ENCODE measurements at places on chromosomes 12 and 14. TPM values are rescaled to one million over a fixed set of nuclear protein-coding genes. Genes with fewer than 3 reads are reported as not detected.

The EIF2B2 gene
- total RNA-seq: 57.9 TPM

DNA sequence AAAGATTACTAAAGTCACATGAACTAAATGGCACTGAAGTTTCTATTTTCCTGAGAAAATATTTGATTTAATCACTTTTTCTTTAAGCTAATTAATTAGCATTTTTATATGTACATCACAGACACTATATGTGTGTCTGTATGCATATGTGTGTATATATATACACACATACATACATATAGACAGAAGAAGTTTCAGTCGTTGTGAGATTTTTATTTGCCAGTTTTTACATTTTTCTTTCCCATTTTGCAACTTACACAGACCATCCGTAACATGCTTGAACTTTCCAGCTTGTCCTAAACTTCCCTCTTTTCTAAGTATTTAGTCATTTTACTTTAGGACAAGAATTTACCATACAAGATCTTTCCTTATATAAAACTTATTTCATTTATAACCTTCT is 299.1 kb downstream of the IPO8 start:
- DNase-seq: no peak

The PTHLH gene
- 5.4 TPM for total RNA-seq

DNA sequence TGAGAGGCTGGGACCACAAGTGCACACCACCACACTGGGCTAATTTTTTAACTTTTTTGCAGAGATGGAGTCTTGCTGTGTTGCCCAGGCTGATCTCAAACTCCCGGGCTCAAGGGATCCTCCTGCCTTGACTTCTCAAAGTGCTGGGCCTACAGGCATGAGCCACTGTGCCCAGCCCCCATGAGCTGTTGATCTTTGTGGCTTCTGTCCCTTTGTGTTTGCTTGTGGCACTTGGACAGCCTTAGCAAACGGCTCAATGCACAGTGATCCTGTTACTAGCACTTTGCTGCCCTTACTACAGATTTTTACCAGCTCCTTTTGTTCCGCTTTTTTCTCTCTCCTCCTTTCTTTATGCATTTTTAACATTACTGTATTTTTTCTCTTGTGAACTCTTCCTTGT is 25.3 kb upstream of the EVL start:
- no peak for DNase-seq

DNA sequence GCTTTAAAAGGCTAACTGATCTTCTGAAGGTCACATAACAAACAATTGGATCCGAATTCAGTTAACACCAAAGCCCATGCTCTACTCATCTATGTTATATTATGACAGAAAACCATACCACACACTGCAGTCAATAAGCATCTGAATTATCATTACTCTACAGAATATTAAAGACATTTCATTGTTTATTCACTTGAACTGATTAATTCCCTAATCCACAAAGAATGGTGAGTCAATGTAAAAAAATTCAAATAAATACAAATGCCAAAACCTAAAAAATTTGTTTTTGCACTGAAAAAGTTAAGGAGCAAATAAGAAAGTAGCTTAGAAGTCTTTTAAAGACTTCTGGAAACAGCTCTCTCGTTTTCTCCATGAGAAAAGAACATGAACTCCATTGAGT is 13.7 kb downstream of the NID2 start:
- no peak for DNase-seq
